ENCODE measurements at places on chromosomes 5 and 9.

DNA sequence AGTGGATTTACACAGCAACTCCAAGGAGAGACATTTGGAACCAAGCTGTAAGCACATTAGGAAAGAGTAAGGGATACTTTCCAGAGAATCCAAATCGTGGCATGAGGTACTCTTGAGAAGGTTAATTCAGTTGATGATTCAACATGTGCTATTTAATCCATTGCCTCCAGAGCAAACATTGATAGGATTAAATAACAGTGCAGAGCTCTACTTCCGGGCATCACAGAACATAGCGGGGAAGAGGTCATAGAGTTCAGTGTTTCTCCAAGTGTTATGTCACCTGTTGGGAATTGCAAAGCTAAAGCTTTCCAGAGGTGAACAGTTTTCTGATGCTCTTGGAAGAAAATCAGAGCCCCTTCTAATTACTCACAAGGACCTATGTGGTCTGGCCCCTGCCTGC lies 127.5 kb downstream of the PPP2R2B start:
- no peak for DNase-seq

GRCh38 chr5:72600391-72600981 lies 93.3 kb upstream of the ZNF366 start:
- no peak for DNase-seq

DNA sequence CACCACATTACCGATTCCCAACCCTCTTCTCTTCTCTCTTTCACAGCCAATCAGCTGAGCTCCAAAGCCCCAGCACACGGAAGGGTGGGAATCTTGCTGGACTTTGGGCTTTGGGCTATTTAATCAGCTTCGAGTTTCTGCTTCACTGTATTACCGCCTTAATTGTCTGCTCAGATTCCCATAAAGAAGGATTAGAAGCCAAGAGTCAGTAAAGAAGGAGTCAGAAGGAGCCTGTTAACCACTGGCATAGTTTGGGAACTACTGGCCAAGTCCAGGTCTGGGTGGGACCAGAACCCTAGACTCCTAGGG lies 4.4 kb downstream of the SPRY4 start:
- no peak for DNase-seq

DNA sequence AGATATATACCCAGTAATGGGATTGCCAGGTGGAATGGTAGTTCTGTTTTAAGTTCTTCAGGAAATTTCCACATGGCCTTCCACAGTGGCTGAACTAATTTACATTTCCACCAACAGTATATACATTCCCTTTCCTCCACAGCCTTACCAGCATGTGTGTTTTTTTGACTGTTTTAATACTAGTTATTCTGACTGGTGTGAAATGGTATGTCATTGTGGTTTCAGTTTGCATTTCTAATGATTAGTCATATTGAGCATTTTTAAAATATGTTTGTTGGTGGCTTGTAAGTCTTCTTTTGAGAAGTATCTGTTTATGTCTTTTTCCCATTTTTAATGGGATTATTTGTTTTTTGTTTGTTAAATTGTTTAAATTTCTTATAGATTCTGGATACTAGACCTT lies 208.9 kb downstream of the CFAP90 start:
- DNase-seq = no peak

- DNase-seq = no peak
Observed at GRCh38 chr9:29511680-29512079, 1938.4 kb upstream of the C9orf72 start.

- DNase-seq = no peak
Observed at GRCh38 chr9:134978272-134978671, 60.6 kb upstream of the FCN1 start.

GRCh38 chr5:30804739-30805505 lies 388.6 kb upstream of the CDH6 start:
- no peak for DNase-seq

DNA sequence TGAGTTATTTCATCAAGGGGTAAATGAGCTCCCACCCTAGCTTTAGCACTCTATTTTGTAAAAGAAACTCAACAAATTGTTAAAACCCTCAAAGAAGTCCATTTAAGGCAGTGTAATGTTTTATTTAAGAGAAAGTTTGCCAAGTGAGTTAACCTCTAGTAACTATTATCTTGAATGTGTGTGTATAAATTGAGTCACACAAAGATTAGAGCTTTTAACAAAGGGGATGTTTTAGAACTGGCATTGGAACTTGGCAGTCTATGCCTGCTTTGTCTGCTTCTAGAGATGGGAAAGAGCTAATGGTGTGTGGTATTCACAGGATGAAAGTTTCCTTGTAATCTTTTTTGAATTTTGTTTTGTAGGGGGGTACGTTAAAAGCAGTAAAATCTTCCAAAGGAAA lies 33.2 kb downstream of the KDM3B start:
- no peak for DNase-seq

GRCh38 chr9:16029046-16029615 lies 476.3 kb downstream of the CCDC171 start:
- DNase-seq = no peak

GRCh38 chr9:82128011-82128696 lies 139.6 kb downstream of the SPATA31D1 start:
- no peak for DNase-seq

GRCh38 chr5:1876660-1877064 lies 6.1 kb downstream of the IRX4 start:
- DNase-seq = no peak

DNA sequence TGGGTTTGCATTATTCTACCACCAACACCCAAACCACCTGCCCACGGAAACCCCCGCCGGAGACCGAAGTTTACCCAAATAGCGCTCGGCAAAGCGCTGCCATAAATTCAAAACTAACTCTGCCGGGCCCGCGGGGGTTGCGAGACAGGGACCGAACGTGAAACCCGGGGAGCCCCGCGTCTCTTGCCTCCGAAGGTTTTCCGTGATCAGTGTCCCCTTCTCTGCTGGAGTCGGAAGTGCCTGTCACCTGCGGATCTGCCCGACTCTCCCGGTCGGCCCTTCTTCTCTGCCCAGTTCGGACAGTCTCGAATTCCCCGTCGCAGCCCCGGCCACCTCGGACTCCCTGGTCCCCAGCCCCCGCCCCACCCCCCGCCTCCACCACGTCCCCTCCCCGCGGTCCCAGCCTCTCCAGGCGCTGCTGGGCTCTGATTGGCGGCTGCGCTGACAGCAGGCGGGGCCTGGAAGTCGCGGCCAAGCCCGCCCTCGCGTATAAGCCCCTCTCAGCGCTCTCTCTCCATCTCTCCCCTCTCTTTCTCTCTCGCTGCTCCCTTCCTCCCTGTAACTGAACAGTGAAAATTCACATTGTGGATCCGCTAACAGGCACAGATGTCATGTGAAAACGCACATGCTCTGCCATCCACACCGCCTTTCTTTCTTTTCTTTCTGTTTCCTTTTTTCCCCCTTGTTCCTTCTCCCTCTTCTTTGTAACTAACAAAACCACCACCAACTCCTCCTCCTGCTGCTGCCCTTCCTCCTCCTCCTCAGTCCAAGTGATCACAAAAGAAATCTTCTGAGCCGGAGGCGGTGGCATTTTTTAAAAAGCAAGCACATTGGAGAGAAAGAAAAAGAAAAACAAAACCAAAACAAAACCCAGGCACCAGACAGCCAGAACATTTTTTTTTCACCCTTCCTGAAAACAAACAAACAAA lies at the start of gene RORB:
RORB (plus strand) TSS at position 517 of the 929 bp plus-strand sequence. CDS start 642 bp downstream, outside the sequence.
- peak; percentile 26 for DNase-seq

DNA sequence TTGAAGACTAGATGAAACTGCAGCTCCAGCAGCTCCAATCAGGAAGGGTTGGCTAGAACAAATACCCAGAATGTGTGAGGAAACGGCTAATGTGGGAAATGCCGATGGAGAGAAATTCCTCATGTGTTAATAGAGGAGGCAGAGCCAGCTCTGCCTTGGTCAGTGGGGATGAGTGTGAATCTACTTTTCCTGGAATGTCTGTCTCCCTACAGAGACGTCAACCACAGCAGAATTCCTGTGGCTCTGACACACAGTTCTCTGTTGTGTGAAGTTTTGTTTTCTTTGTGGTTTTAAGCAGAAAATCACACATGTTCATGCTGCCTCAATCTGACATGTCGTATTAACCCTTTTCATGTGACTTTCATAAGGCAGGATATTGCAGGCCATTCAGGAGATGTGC lies 476.6 kb upstream of the WWC1 start:
- DNase-seq = no peak

DNA sequence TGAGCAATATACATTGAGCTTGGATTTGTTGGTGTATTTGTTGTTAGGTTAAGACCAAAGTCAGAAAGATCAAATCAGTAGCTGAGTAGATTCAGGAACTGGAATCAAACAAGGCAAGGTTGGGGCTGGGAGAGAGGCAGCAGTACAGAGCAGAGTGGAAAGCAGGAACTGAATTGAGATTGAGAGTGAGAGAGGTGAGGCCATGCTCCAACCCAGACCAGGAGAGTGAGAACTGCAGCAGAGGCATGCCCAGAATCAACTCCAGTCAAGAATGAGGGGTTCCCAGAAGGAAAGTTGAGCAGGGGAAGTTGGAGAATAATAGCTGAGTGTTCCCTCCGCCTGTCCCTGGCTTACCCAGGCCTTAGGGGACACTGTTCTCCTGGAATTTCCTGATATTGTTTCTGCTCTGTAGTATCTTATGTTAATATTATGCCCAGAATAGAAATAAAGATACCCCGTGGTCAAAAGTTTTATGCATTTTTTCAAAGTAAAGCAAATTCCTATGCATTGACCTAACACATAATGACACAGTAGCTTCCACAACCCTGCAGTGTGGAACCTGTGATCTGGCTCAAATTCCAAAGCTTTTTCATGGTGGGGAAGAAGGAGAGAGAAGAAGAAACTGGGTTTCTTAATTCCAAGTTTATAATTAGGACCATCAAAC lies 82.7 kb downstream of the SV2C start:
- DNase-seq = no peak

DNA sequence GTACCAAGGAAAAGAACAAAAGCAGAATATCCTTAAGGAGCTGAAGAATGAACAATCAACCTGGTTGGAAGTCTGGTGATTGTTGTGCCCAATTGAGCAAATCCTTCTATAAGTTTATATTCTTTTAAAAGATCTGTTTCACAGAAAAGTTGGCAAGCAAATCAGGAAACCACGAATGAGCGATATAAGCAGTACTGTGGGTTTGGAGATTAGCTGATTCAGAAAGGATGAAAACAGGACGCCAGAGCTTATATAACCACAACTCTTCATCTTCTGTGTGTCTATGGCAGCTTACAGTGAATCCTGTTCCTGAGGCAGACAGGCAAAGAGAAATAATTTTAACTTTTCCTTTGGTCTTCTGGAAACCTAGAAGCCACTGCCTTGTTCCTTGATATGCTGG lies 61.7 kb downstream of the SLC38A9 start:
- peak; percentile 25 for DNase-seq

GRCh38 chr9:127925959-127926905 lies 4.3 kb downstream of the PIP5KL1 start:
- no peak for DNase-seq

GRCh38 chr9:76580820-76581219 lies 121.8 kb downstream of the GCNT1 start:
- no peak for DNase-seq

DNA sequence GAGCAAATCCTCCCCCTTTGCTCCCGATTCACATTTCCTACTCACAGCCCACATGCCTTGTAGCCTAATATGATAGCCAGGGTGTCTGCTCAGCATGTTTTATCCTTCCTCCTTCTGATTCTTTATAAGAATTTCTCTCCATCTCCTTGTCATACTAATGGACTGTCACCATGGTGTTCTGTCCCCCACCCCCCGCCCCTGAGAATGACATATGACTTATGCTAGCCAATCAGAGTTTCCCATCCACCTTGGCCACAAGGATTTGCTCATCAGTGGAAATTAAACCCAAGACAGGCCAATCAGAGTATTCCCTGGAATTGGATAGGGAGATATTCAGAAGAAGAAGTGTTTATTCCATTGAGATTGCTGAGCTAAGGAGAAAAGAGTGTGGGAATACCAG lies 16.0 kb downstream of the ABLIM3 start:
- no peak for DNase-seq

DNA sequence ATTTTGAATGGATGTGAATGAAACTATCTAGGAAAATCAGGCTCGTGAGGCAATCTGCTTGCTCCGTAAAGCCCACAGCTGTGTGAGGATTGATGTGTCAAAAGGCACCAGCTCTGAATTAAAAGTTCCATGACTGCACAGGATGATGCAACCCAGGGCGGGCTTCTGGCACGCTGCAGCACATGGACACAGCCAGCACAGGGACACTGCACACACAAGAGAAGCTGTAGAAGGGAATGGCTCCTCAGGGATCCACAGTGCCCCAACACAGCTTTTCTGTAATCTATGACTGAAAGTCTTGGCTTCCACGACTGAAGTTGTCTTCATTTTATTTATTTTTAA lies 151.0 kb downstream of the GCNT1 start:
- DNase-seq = no peak

DNA sequence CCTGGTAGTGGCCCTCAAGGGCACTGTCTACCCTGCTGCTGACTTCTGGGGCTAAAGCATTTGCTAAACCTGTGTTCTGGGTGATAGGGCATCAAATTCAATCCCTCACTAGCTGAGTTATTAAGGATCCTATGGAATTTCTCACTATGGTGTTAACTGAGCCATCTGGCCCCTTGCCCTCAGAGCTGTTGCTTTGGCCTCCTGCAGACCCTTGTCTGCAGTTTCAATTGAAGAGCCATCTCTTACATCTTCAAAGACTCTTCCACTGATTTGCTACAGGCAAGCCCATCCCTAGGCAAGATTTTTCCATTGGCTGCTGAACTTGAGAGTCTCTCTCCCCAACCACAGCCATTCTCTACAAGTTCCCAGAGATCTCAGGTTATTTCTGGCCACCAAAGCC lies 418.2 kb downstream of the ZNF608 start:
- DNase-seq = no peak
